Aorta (tissue), 5 donors: ENCODE measurements at places on chromosomes 16 and 17. TPM values are rescaled to one million over a fixed set of nuclear protein-coding genes. Genes with fewer than 3 reads are reported as not detected.

TNK1 gene
- total RNA-seq = 2.4 TPM

KCTD11 gene
- total RNA-seq = 12.4 TPM

GRCh38 chr16:83887564-83887963 is 11.4 kb upstream of the MLYCD start:
- no peak for DNase-seq
- no peaks in the 10 kb centered on the region for H3K27me3 ChIP-seq
- H3K4me1 ChIP-seq = no peaks in the 10 kb centered on the region
- H3K27ac ChIP-seq = no peak overlapping the region
- no peak overlapping the region for H3K4me3 ChIP-seq
- no peaks in the 10 kb centered on the region for H3K36me3 ChIP-seq

LDHD gene
- 5.6 TPM for total RNA-seq

ATP2A1 gene
- 0.36 TPM for total RNA-seq

DNA sequence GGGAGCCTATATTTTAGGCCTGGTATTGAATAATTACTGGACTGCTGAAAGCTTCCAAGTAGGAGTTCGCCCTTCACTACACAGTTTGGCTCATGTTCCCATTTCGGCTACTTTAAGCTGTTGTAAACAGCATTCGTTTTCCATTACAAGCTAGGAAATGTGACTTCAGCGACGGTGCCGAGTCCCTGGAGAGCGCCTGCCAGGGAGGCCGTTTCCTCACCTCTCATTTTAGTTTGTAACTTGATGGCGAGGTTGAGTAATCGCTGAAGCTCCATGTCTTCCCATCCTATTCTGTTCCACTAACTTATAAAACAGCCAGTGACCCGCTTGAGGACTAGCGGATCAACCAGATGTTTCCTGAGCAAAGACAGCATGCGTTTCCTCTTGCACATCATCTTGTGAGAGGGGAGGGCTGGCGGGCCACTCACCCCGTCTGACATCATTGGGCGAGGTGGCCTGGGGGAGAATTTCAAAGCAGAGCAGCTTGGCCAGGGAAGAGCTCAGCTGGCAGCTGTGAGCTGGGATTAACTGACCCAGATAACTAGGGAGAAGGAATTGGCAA is 32.9 kb downstream of the PCTP start:
- H3K27me3 ChIP-seq = no peaks in the 10 kb centered on the region
- no peak overlapping the region for H3K27ac ChIP-seq
- H3K4me1 ChIP-seq = no peaks in the 10 kb centered on the region

DNA sequence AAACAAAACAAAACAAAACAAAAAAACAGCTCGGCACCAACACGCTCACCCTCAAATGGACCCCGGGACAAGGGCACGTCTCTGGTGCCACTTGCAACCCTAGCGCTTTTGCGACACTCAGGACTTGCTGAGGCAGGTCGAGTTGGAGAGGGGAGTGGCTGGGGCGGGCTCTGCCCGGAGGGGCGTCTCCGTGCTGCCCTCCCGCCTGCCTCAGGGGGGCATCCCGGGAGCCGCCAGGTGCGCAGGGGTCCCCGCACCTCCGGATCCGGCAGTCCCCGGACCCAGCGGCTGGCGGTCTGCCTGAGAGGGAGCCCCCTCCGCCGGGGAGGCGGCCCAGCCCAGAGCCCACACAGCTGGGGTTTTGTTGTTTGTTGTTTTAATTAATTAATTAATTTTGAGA is at the start of gene SLC52A1:
Gene SLC52A1, minus strand, starts transcription at position 112 of the 400 bp plus-strand sequence. CDS start 820 bp downstream, outside the sequence.
- no peak for DNase-seq
- no peaks in the 10 kb centered on the region for H3K36me3 ChIP-seq
- H3K4me3 ChIP-seq = no peak within 1 kb of the TSS
- no peaks in the 10 kb centered on the region for H3K27me3 ChIP-seq

GRCh38 chr16:20515688-20516090 is 60.5 kb downstream of the ACSM2B start:
- H3K4me1 ChIP-seq = no peaks in the 10 kb centered on the region
- DNase-seq = no peak
- H3K27ac ChIP-seq = no peak overlapping the region
- no peaks in the 10 kb centered on the region for H3K36me3 ChIP-seq
- H3K27me3 ChIP-seq = no peaks in the 10 kb centered on the region
- H3K4me3 ChIP-seq = no peak overlapping the region

DNA sequence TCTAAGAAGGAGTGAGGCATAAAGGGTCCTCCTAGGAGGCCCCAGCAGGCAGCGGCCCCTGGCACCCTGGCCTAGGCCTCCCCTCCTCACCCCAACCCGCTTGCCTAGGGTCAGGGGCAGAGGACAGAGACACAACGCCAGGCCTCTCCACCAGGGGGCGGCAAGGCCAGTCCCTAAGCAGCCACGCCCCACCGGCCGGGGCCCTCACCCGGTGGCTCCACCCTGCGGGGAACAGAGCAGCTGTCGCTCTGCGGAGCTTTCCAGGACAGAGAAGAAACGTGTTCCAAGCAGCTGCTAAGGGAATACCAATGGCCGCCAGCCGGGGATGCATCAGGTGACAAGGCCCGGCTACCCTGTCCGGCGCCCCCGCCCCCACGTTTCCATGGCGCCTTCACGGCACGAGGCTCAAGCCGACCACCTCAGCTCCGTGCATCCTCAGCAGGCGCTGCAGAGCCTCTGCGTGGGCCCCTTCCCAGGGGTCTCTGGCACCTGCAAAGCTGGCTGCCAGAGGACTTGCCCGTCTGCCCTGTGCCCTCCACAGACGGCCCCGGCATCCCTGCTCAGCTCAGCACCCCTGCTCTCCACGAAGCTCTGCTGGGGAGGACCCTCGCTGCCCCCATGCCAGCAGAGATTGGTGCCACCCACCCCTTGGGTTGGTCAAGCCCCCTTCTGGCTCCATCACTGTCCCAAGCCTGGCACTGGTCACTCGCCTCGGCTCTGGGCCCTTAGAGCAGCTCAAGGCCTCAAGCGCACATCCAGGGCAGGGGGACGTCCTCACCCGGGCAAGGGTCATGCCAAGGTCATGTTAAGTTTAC is 5.6 kb downstream of the ZNF598 start:
- no peak overlapping the region for H3K4me3 ChIP-seq
- no peaks in the 10 kb centered on the region for H3K4me1 ChIP-seq
- peak; percentile 95 for DNase-seq
- H3K36me3 ChIP-seq = peaks cover 15% of the 10 kb centered on the region

ELP5 gene
- 26.6 TPM for total RNA-seq

CTF1 gene
- total RNA-seq = 6.2 TPM

- H3K4me3 ChIP-seq = no peak overlapping the region
- H3K36me3 ChIP-seq = no peaks in the 10 kb centered on the region
- no peak for DNase-seq
- H3K4me1 ChIP-seq = no peaks in the 10 kb centered on the region
- no peaks in the 10 kb centered on the region for H3K27me3 ChIP-seq
- no peak overlapping the region for H3K27ac ChIP-seq
Measured at GRCh38 chr16:1069154-1069553, 3.4 kb upstream of the SSTR5 start.

- H3K27ac ChIP-seq = no peak overlapping the region
- H3K4me1 ChIP-seq = no peaks in the 10 kb centered on the region
- DNase-seq = no peak
- no peaks in the 10 kb centered on the region for H3K36me3 ChIP-seq
Measured at GRCh38 chr16:86556576-86556975, 1.5 kb upstream of the MTHFSD start.

DNA sequence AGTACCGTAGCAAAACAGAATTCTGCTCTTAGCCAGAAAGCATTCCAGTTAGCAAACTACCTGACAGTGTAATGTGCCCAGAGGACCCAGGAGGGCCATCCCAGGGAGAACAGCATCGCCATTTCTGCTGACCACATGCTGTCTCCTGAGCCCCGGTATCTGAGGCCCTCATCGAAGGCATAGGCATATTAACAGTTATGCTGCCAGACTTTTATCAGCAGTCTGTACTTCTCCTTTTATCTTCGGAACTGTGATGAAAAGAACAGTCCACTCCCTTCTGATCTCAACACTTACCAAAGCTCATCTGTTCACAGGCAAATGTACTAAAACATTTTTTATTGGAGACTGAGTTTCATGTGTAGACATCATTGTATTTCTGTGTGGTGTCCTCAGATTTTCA is 236.4 kb downstream of the PRKCA start:
- H3K4me1 ChIP-seq = no peaks in the 10 kb centered on the region
- no peaks in the 10 kb centered on the region for H3K36me3 ChIP-seq
- no peak overlapping the region for H3K27ac ChIP-seq
- H3K4me3 ChIP-seq = no peak overlapping the region
- DNase-seq = no peak

- no peak for DNase-seq
- H3K4me3 ChIP-seq = no peak overlapping the region
- no peaks in the 10 kb centered on the region for H3K4me1 ChIP-seq
Measured at GRCh38 chr17:80138856-80139426, 8.0 kb downstream of the EIF4A3 start.

DNA sequence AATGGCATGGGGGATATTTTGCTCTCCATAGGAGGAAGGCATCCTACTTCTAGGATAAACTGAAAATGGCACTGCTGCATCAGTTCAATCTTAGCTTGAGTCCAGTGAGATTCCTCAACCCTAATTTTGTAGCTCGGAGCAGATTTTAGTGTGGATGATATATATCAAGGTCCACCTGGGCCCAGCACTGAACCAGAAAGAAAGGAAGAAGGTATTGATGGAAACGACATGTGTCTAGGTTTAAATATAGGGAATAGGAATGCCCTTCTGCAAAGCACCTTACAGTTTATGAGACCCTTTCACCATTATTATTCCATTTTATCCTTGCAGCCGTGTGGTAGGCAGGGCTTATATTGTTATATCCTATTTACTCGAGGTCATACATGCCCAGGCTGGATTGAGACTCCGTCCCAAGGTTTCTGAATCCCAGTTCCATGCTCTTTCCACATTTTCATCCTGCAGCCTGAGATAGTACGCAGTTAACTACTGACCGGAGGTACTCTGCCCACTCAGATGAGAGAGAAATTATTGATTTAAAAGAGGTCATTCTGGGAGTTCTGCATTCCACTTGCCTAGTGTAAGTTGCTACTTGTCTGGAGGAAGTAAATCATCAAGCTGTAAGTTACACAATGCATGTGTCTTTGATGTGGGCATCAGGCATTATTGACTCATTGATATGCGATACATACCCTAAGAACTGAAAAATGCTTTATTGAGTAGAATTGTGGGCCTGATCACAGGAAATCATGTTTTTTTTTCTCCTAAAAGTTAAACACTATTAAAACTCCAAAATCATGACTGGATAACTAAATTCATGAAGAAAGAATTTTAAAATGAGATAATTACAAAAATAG is 10.1 kb downstream of the KRT39 start:
- H3K36me3 ChIP-seq = no peaks in the 10 kb centered on the region
- no peaks in the 10 kb centered on the region for H3K27me3 ChIP-seq
- no peak overlapping the region for H3K27ac ChIP-seq
- H3K4me1 ChIP-seq = no peaks in the 10 kb centered on the region
- no peak overlapping the region for H3K4me3 ChIP-seq

MYH2 gene
- not detected for total RNA-seq

DNA sequence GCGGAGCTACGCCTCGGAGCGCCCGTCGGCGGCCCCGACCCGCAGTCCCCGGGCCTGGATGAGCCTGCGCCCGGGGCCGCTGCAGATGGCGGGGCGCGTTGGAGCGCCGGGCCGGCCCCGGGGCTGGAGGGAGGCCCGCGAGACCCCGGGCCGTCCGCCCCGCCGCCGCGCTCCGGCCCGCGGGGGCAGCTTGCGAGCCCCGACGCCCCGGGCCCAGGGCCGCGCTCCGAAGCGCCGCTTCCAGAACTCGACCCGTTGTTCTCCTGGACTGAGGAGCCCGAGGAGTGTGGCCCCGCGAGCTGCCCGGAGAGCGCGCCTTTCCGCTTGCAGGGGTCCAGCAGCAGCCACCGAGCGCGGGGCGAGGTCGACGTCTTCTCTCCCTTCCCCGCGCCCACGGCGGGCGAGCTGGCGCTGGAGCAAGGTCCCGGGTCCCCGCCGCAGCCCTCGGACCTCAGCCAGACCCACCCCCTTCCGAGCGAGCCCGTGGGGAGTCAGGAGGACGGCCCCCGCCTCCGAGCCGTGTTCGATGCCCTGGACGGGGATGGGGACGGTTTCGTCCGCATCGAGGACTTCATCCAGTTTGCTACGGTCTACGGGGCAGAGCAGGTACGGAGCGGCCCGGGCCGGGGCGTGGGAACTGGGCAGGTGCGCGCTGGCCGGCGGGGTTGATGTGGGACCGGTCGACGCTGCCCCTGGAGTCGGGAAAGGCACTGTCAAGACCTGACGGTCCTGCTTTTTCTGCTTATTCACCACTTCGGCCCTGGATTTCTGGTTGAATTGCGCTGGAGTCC is 861 bp downstream of the RAB11FIP3 start:
- H3K4me1 ChIP-seq = no peaks in the 10 kb centered on the region
- no peaks in the 10 kb centered on the region for H3K27me3 ChIP-seq
- no peak for DNase-seq
- peak overlapping the region; percentile 62 for H3K27ac ChIP-seq

GRCh38 chr17:45129940-45130680 is 2.2 kb downstream of the PLCD3 start:
- H3K4me3 ChIP-seq = no peak overlapping the region
- no peaks in the 10 kb centered on the region for H3K27me3 ChIP-seq
- H3K36me3 ChIP-seq = no peaks in the 10 kb centered on the region
- no peak for DNase-seq

GRCh38 chr17:72338847-72339790 is 218.3 kb downstream of the SOX9 start:
- no peaks in the 10 kb centered on the region for H3K27me3 ChIP-seq
- no peak overlapping the region for H3K27ac ChIP-seq
- DNase-seq = peak; percentile 52
- no peaks in the 10 kb centered on the region for H3K36me3 ChIP-seq
- H3K4me3 ChIP-seq = no peak overlapping the region

LRRC37A2 gene
- 15.7 TPM for total RNA-seq

RHBDL3 gene
- 1.0 TPM for total RNA-seq
